Fibroblast of skin of right quadriceps (primary cell): ENCODE measurements at places on chromosomes 5 and 9.

GRCh38 chr5:146877783-146878475 lies 628 bp downstream of the PPP2R2B start:
- no peak for DNase-seq

GRCh38 chr5:73820326-73820725 lies 194.3 kb downstream of the ARHGEF28 start:
- DNase-seq, result no peak

DNA sequence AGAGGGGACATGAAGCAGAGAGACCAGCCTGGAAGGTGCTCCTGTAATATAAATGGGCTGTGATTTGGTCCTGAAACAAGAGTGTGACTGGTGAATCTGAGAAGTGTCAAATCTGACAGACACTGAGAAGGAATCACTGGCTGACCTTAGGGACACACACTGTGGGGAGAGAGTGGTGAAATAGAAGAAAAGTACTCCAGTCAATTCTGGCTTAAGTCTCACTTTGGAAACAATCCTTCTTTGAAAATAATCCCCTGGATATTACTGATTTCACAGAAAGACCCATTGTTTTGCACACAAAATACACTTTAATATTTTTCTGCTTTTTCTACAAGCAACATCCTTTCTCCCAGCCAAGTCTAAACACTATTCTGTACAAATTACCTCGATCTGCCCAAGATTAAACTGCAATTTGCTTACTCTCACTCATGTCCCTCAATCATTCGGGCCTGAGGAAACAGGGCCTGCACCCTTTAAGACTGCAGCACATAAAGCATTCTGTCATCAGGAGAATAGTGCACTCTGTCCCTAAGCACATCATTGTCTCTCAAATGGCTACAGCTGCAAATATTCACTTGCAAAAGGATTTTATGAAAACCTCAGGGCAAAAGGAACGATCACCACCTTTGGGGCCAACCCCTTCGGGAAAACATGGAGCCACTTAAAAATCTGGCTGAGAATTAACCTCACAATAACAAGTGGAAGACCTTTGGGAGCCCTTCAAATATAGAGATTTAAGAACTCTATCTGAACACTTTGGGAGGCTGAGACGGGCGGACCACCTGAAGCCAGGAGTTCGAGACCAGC lies 68.6 kb downstream of the MAPKAP1 start:
- no peak for DNase-seq

- no peak for DNase-seq
Observed at GRCh38 chr9:137721899-137722298, 103.1 kb downstream of the EHMT1 start.

DNA sequence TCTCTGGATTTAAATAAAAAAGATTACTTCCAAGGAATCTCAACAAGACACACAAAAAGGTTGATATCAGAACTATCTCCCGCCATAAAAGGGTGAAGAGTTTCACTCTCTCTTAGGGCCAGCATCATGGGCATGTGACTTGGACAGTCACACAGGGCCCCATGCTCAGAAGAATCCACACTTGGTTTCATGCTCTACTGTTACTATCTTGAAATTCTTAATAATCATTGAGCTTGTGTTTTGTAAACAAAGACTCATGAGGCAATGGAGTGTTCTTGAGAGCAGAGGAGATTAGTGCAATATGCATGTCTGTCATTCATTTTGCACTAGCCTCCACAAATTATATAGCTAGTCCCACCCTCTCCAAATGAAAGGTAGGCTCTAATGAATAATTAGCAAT lies 58.4 kb downstream of the HMHB1 start:
- no peak for DNase-seq
